GM04504 (cell line): ENCODE measurements at places on chromosomes 2 and 18.

- DNase-seq, result no peak
Observed at GRCh38 chr2:206533977-206534376, 90.6 kb downstream of the ADAM23 start.

DNA sequence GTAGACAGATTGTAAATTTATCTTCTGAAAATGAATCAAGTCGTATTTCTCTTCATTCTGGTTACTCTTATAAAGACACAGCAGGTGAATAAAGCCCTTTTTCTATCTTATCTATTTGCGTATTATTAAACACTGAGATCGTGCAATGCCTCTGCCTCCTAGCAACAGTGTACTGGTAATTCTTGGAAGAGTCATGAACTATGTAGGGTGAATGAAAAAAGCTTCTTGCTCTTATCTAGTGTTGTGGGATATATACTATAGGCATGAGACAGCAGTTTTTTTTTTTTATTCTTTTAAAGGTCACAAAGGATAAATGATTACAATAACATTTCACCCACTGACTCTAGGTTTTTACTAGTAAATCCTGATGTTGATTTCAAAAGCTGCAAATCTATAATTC lies 324.2 kb downstream of the PDE11A start:
- DNase-seq, result no peak

GRCh38 chr2:23706613-23707078 lies 220.3 kb downstream of the ATAD2B start:
- no peak for DNase-seq

GRCh38 chr2:72278046-72278445 lies 130.4 kb upstream of the CYP26B1 start:
- DNase-seq, result no peak

DNA sequence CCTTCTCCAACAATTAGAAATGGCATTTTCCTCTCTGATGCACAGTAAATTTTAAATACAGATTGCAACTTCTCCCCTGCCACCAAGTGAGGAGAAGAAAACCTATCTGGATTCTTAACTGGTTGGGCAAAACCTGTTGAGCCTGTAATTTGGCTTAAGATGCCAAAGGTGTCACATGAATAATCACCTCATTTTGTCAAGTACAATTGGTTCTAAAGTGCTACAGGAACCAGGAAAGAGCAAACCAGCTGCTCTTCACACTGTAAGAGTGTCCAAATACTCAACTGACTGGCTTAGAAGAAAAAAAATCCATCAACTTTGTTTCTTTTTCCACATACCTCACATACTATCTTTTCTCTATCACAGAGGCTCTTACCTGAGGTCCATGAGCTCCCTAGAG lies 35.4 kb downstream of the NPC1 start:
- no peak for DNase-seq

DNA sequence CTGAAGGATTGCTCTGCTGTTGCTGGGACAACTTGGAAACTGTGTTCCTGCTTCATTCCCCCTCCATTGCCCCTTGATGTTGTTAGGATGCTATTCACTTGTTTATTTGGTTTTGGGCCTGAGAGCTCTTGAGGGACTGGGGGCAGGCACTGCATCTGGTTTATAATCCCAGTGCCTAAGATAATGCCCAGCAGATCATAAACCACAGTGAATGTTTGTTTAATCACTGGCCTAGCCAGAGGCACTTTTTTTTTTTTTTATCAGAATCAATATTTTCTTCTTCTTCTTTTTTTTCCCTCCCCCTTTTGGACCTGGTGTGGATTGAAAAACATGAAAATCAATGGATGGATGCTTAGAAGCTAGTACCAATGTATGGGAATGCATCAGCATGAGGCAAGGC lies 38.1 kb downstream of the KCNS3 start:
- DNase-seq, result no peak
